Hematopoietic multipotent progenitor cell treated with erythropoietin and hydrocortisone succinate and interleukin-3 and kit ligand, for 17 days (in vitro differentiated cells): ENCODE measurements at places on chromosomes 12 and 14.

DNA sequence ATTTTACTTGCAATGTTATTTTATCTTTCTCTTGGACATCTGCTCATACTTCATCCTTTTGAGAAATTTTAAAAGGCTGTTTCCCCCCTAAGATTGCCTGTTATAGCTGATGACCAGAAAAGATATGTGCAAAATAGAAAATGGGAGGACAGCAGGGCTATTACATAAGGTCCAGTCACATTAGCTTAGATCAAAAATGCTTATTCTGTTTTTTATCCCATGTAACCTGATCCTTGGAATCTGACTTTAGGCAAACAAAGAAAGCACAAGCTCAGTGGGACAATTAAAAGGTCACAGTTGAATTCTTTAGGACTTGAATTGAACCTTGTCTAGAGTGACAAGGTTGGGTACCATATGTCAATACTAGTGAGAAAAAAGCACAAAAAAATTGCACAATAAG lies 65.1 kb upstream of the TRHDE start:
- no peak for DNase-seq

DNA sequence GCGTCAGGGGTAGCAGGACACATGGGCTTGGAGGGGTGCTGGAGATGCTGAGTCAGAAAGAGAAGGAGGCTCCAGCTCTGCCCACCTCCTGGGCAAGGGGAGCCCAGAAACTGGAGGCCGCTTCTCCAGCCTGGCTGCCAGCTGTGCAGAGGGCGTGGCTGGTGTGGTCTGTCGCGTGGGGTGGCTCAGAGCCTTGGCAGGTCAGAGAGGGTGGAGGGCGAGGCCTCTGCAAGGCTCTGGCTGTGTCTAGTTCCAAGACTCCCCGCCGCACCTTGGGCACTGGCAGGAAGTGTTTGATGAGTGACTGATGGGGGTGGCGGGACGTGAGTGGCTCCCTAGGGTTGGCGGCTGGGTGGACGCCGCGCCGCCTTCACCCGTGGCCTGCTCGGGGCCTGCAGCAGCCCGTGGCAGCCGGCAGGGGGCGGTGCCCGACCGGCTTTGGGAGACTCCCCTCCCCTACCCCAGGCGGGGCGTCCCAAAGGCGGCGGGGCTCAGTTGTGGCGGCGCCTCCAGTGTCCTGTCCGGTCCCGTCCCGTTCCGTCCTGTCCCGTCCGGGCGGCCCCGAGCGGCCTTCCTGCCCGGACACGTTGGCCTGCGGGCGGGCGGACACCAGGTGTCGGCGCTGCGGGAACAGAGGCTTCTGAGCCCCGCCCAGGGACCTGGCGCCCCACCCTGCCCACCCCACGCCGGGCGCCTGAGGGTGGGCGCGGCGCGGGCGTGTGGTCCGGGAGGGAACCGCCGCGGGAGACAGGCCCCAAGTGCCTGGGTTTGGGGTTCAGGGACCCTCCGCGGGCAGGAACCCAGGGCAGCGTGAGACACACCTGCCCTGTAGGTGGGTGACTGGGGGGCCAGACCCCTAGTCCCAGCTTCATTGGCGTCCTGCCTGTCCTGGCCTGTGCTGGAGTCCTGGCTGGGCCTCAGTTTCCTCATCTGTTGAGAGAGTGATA lies 39.7 kb downstream of the KRT80 start:
- DNase-seq = peak; percentile 70

GRCh38 chr14:98501335-98501734 lies 770.7 kb downstream of the BCL11B start:
- DNase-seq = no peak

DNA sequence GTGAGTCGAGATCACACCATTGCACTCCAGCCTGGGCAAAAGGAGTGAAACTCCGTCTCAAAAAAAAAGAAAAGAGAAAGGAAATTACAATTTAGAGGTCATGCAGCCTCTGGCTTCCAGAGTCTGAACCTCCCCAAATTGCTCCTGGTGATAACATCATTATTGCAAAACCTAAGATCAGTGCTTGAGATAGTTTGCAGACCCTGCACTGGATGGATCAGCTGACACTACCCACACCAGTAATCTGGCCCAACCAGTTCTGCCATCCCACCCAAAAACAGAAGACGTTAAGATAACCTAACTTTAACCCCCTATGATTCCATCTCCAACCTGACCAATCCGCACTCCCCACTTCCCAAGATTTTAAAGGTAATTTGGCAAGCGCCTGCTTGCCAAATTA lies 353.7 kb upstream of the DIO2 start:
- no peak for DNase-seq

DNA sequence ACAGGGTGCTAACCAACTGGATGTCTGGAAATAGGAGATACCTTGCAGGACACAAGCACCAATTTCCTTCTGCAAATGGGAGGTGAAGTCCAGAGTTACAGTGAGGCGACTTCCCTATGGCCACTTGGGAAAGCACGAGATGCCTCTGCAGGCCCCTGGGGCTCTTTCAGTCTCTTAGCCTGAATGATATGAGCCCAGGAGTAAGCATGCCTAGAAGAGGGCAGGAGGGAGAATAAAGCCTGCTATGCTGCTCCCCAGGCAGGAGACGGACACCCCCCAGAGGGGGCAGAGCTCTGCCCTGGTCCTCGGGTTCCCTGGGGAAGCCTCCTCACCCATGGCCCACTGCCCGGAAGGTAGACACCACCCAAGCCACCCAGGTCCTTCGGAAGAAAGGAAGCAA lies 105.1 kb downstream of the GCH1 start:
- DNase-seq = no peak
